ENCODE measurements at places on chromosomes 13 and 19.

GRCh38 chr19:3503036-3503572, 2.6 kb upstream of the DOHH start:
- DNase-seq: no peak

GRCh38 chr19:31135841-31136240, 213.4 kb downstream of the TSHZ3 start:
- no peak for DNase-seq

GRCh38 chr13:97321616-97322321, 99.6 kb downstream of the MBNL2 start:
- DNase-seq: no peak

DNA sequence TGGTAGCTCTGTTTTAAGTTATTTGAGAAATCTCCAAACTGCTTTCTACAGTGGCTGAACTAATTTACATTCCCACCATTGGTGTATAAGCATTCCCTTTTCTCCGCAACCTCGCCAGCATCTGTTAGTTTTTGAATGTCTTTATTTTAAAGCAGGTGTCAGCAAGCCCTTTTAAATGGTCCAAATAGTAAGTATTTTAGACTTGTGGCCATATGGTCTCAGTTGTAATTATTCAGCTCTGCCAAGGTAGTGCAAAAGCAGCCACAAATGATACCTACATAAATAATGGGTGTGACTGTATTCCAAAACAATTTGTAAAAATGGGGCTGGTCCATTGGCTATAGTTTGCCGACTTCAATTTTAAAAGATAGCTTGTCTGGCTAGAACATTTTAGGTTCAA, 58.7 kb upstream of the TMTC4 start:
- no peak for DNase-seq

- no peak for DNase-seq
These were observed 34.8 kb upstream of the C1QTNF9 start for GRCh38 chr13:24274452-24275021.

GRCh38 chr19:50315773-50316448, 13.3 kb downstream of the KCNC3 start:
- peak; percentile 57 for DNase-seq

- DNase-seq: no peak
These were observed 467.3 kb downstream of the DACH1 start for GRCh38 chr13:71399631-71400215.

- DNase-seq: no peak
These were observed 144.8 kb downstream of the FLT1 start for GRCh38 chr13:28349907-28350654.

- no peak for DNase-seq
These were observed 36.8 kb upstream of the MBNL2 start for GRCh38 chr13:97185291-97185690.

DNA sequence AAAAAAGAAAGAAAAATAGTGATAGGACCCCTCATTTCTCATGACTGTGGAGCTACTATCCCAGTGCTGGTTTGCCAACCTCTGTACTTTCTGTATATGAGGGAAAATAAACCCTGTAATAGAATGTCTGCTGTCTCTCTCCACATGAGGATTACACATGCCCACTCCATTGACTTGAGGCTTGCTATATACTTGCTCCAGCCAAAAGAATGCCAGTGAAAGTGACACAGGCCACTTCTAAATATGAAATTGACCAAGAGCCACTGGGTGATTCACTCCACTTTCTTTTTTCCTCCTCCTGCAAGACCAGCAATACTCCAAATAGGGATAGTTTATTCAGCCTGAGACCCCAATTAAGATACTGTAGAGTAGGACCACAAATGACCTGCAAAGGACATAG, 6.2 kb downstream of the THAP8 start:
- DNase-seq: no peak

- DNase-seq: no peak
These were observed 19.1 kb upstream of the KCTD4 start for GRCh38 chr13:45219938-45220375.

DNA sequence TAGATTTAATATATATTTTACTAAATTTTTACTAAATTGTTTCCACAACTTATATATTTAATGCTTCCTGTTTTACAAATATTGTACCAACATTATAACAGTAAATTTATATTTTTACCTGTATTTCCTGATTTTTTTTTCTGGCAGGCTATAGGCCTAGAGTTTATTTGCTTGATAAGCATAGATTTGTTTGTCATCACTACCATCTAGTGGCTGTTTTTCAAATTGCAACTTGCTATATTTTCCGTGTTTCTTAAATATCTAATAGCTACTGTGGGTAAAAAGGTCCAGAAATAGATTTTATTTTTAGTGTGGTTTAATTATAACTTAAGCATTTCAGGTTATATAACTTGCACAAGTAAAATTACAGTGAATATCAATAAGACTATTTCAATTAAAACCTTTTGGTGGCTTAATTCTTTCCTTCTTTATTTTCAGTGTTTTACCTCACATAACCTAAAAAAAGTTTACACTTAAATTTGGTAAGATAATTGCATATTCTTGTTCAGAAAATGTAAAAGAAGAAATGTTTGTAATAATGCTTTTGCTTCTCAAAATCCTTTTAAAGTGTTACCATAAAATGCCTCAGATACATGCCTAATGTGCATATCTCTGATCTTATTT, 60.6 kb downstream of the NDFIP2 start:
- no peak for DNase-seq

Measured in NCI-H1436 treated with DMSO at 0.1 percent for 48 hours (cell line).